Renal cortex interstitium (tissue), 15 donors: ENCODE measurements at places on chromosomes 12 and 14. TPM values are rescaled to one million over a fixed set of nuclear protein-coding genes. Genes with fewer than 3 reads are reported as not detected.

The OASL gene
- 0.21 TPM for polyA plus RNA-seq

The DDX54 gene
- polyA plus RNA-seq: 63.6 TPM

The SRGAP1 gene
- 20.6 TPM for polyA plus RNA-seq

The SLC22A17 gene
- 58.6 TPM for polyA plus RNA-seq

The RASSF9 gene
- 13.0 TPM for polyA plus RNA-seq

The RD3L gene
- polyA plus RNA-seq: not detected

The CLSTN3 gene
- polyA plus RNA-seq: 93.0 TPM

The BICDL1 gene
- polyA plus RNA-seq: 35.3 TPM

The KCNJ8 gene
- polyA plus RNA-seq: 22.9 TPM

The CLEC6A gene
- 0.11 TPM for polyA plus RNA-seq

The GPR68 gene
- 1.9 TPM for polyA plus RNA-seq

The TCL1A gene
- polyA plus RNA-seq: 1.1 TPM

The FBLN5 gene
- polyA plus RNA-seq: 163 TPM

The TPH2 gene
- polyA plus RNA-seq: 0.09 TPM

The PPM1H gene
- 26.9 TPM for polyA plus RNA-seq

The BDKRB1 gene
- 1.0 TPM for polyA plus RNA-seq

The FAM90A1 gene
- 2.7 TPM for polyA plus RNA-seq

The GPR84 gene
- polyA plus RNA-seq: 0.20 TPM

The KRT78 gene
- polyA plus RNA-seq: not detected

The FICD gene
- polyA plus RNA-seq: 4.0 TPM

The PLA2G1B gene
- 0.50 TPM for polyA plus RNA-seq

The UBE2N gene
- polyA plus RNA-seq: 172 TPM

The AICDA gene
- polyA plus RNA-seq: 0.61 TPM

The NXPH4 gene
- 3.0 TPM for polyA plus RNA-seq

The PTCSC3 gene
- 0.36 TPM for polyA plus RNA-seq

The C12orf50 gene
- polyA plus RNA-seq: 0.23 TPM

The IFT81 gene
- polyA plus RNA-seq: 53.8 TPM

The PLEKHG3 gene
- 95.4 TPM for polyA plus RNA-seq

The CGRRF1 gene
- polyA plus RNA-seq: 37.4 TPM

The GLS2 gene
- 1.6 TPM for polyA plus RNA-seq

The FGF23 gene
- 0.05 TPM for polyA plus RNA-seq

The ANKRD33 gene
- 0.36 TPM for polyA plus RNA-seq

The RNASE4 gene
- polyA plus RNA-seq: 1.5 TPM

The CISTR gene
- not detected for polyA plus RNA-seq

The IL23A gene
- polyA plus RNA-seq: 0.67 TPM

The B4GALNT1 gene
- 1.3 TPM for polyA plus RNA-seq

The POLE2 gene
- polyA plus RNA-seq: 16.7 TPM

The SLCO1B1 gene
- polyA plus RNA-seq: 0.08 TPM

The ZFHX2 gene
- polyA plus RNA-seq: 7.4 TPM

The TMEM119 gene
- polyA plus RNA-seq: 25.9 TPM

The MAGOHB gene
- polyA plus RNA-seq: 41.5 TPM

The HOTAIR gene
- 4.3 TPM for polyA plus RNA-seq

The VWF gene
- 7.3 TPM for polyA plus RNA-seq

The DEPDC4 gene
- polyA plus RNA-seq: 6.8 TPM

The PDZRN4 gene
- polyA plus RNA-seq: 7.6 TPM

The BEGAIN gene
- 3.0 TPM for polyA plus RNA-seq

The TAS2R46 gene
- polyA plus RNA-seq: not detected

The CEP170B gene
- 21.6 TPM for polyA plus RNA-seq

The ARID2 gene
- polyA plus RNA-seq: 42.2 TPM
